ENCODE measurements at places on chromosomes 5 and 9.
A peak's percentile ranks its signal among the peaks of the same experiment; 100 is the strongest.

DNA sequence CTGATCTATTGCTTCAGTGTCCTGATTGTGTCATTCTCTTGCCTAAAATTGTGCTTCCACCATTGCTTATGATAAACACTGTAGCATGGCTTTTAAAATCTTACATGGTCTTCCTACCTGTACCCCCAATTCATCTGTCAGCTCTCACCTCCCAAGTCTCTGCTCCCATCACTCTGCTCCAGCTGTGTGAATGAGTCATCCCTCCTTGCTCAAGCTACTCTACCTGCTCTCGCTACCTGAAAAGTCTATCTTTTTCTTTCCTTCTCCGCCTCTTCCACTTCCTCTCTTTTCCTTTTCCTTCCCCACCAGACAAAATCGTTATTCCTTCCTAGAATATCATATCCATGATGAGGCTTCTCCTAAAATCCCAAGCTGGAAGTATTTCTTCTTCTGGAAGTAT lies 341.7 kb downstream of the PRELID2 start:
- no peak for DNase-seq

GRCh38 chr9:134887219-134887618 lies 6.6 kb downstream of the FCN2 start:
- DNase-seq: no peak

- no peak for DNase-seq
Measured at GRCh38 chr5:107378218-107378899, 292.4 kb downstream of the EFNA5 start.

GRCh38 chr5:91436241-91436640 lies 53.1 kb upstream of the ARRDC3 start:
- no peak for DNase-seq

GRCh38 chr9:113636693-113637092 lies 173.2 kb downstream of the RGS3 start:
- DNase-seq: no peak

DNA sequence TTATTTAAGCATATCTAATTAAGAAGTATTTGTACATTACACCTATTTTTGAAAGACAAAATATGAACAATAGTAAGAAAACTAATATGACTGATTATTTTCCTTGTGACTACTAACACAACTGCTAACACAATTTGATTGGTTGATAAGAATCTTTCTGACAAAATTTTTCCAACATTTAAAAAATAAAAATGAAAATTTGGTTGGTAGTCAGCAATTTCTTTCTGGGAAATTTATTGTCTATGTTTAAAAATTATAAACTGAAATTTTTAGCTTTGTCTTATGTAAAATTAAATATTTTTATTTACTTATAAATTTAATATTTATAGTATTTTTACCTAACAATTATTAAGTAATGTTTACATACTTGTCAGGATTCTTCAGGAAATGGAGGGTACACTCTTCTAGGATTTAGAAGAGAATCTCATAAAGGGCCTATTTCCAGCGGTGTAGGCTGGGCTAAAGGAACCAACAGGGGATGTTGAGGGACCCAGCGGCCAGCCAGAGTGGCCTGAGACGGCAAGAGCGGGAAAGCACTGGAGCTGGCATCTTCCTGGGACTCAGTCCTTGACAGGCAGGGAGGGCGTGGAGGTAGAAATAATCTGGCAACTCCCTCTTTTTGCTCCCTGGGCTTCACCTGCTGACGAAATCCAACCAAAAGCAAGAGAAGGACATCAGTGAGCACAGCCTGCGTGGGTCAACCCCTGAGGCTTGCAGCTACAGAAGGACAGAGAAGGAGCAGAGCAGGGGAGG lies 14.7 kb upstream of the FAM120A start:
- DNase-seq: no peak

- no peak for DNase-seq
Measured at GRCh38 chr5:9737265-9737664, 107.1 kb upstream of the TAS2R1 start.

GRCh38 chr9:106829666-106830408 lies 33.1 kb upstream of the ZNF462 start:
- no peak for DNase-seq

- DNase-seq: no peak
Measured at GRCh38 chr9:121859646-121860045, 208.2 kb downstream of the DAB2IP start.

GRCh38 chr5:55521881-55522280 lies 12.9 kb downstream of the PLPP1 start:
- no peak for DNase-seq

DNA sequence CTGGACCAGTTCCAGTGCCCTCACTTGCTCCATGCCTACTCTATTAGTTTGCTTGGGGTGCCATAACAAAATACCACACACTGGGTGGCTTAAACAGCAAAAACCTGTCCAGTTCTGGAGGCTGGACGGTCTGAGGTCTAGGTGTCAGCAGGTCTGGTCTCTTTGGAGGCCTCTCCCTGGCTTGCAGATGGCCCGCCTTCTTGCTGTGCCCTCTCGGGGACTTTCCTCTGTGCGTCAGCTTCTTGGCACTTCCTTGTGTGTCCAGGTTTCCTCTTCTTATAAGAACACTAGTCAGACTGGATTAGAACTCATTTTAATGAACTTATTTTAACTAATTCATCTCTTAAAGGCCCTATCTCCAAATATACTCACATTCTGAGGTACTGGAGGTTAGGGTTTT lies 97.2 kb downstream of the CARTPT start:
- no peak for DNase-seq

DNA sequence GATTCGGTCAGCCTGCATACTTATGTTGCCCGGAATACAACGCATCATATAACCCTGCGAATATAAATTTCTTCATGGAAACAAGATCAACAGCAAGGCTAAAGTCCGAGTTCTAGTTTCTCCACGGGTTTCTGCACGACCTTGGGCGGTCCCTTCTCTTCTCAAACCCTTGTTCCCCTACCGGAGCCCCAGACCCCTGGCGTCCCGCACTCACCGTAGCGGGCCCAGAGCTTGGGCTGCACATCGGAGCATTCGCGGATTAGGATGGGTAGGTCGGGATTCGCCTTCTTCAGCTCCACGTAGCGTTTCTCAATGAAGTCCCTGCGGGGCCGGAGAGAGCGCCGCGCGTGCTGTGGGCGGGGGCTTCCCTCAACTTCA lies 399 bp downstream of the NDUFA2 start:
- no peak for DNase-seq

- DNase-seq: no peak
Measured at GRCh38 chr5:114311968-114312367, 49.9 kb upstream of the KCNN2 start.

- DNase-seq: peak; percentile 83
Measured at GRCh38 chr9:131755541-131756198, 15.8 kb upstream of the RAPGEF1 start.

GRCh38 chr5:151233616-151234085 lies 9.8 kb upstream of the CCDC69 start:
- DNase-seq: no peak

GRCh38 chr5:123699571-123699970 lies 187.6 kb downstream of the CSNK1G3 start:
- DNase-seq: no peak

- DNase-seq: no peak
Measured at GRCh38 chr5:115377468-115378217, 81.2 kb upstream of the CCDC112 start.

DNA sequence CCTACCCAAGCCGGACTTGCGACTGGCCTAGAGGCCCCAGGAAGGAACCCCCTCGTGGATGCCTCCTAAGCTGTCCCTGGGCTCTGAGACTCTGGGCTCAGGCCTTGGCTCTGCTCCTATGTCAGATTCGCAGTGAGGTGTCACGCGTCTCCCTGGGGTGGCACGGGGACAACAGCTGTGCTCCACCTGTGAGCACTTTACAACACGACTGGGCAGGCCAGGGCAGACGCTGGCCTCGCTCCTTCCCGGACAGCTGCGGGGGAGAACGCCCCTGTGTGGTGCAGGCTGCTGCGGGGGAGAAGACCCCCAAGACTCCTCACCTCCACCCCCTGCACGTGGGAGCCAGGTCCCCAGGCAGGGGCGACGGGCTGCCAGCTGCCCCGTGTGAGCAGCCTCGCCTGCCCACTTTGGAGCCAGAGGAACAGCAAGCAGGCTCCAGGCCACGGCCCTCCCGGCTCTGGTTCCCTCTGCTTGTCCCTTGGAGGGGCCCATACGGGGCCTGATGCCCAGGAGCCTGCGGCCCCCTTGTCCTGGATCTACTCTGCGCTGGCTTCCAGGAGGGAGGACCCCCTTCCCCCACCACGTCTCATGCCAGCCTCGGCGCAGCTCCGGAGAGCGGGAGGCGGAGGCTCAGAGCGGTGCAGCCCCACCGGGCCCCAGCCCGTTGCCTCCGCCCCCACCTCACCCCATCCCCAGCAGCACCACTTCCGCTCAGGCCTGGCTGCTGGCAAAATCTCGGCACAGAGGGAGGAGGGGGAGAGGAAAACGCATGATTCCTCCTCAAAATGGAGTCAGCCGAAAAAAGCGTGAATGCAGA lies 36.0 kb downstream of the SARDH start:
- peak; percentile 48 for DNase-seq

- no peak for DNase-seq
Measured at GRCh38 chr5:160685219-160685618, 166.8 kb downstream of the ATP10B start.

- DNase-seq: no peak
Measured at GRCh38 chr5:7876867-7877266, 7.9 kb downstream of the MTRR start.

All from stimulated activated CD8-positive, alpha-beta memory T cell treated with anti-CD3 and anti-CD28 coated beads, Interleukin-4, amount 100 ng/mL, for 24 hours (primary cell).